ENCODE measurements at places on chromosomes 2 and 18. TPM values are rescaled to one million over a fixed set of nuclear protein-coding genes. Genes with fewer than 3 reads are reported as not detected.

The ACMSD gene
- 43.9 TPM for polyA plus RNA-seq

The TANK gene
- polyA plus RNA-seq: 71.7 TPM

The DSG1 gene
- polyA plus RNA-seq: 0.05 TPM

The TSPYL6 gene
- polyA plus RNA-seq: 0.13 TPM

The SERPINB7 gene
- polyA plus RNA-seq: 1.0 TPM

The GPC1 gene
- polyA plus RNA-seq: 28.1 TPM

The CNDP1 gene
- 1.6 TPM for polyA plus RNA-seq

The EML6 gene
- polyA plus RNA-seq: 20.4 TPM

- DNase-seq: no peak
Observed at GRCh38 chr2:174551697-174552096, 45.9 kb downstream of the WIPF1 start.

GRCh38 chr18:59823596-59824195 lies 76.1 kb upstream of the PMAIP1 start:
- DNase-seq: peak; percentile 83

DNA sequence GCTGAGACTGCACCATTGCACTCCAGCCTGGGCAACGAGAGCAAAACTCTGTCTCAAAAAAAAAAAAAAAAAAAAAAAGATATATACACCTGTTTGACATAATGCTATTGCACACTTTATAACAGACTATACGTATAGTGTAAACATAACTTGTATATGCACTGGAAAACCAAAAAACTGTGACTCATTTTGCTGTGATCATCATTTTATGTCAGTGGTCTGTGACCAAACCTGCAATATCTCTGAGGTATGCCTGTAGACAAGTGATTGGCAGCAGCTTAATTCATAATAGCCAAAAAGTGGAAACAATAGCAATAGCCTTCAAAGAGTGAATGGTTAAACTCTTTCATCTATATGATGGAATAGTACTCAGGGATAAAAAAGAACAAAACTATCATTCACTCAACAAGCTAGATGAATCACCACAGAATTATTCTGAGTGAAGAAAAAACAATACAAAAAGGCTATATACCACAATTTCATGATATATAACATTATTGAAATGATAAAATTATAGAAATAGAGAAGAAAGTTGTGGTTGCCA lies 6.1 kb downstream of the C2orf76 start:
- DNase-seq: no peak

DNA sequence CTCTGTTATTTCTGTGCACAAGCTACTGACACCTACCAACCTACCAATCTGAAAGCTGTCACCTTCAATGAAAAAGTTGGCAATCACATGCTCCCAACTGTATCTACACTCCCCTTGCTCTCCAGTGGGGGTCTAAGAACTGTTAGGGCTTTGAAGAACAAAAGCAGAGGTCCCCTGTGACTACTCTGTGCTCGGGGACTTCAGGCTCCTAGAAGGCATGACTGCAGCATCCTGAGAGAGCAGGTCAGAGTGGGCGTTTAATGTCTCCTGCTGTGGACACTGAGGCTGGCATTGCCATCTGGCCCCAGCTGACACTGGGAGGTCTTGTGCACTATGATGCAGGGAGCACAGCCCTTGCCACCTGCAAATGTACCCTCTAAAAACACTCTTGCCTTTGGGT lies 93.3 kb downstream of the ACTR2 start:
- DNase-seq: no peak

DNA sequence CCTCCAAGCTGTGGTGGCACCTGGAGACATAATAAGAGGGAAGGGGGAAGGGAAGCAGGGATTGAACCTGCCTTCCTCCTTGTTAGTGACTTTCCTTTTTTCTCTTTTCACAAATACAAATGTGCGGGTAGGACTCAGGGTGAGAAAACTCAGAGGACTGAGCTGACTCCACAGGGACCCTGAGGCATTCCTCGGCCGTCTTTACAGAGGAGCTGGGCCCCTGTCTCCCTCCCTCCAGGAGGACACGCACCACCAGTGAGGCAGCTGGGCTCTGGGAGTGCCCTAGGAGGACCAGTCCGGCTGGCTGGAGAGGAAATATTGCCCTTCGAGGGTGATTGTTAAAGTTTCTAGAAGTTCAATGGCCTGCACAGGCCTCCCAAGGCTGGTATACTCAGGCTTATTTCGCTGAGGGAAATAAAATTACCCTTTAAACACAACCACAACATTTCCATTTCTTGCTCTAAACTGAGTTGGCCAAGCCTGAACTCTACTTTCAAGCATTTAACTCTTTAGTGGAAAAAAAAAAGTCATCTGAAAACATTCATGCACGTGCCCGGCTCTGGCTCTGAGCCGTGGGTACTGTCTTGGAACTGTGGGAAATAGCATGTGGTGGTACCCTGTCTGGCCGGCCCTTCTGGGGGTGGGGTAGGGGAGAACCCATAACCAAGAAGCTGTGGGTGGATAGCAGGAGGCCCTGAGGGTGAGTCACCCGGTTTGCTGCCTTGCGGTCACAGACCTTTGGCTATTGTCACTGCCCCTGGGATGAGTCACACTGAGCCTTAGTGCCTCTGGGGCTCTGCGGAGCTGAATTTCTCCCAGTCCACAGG lies 116.0 kb downstream of the COPS8 start:
- no peak for DNase-seq

GRCh38 chr2:166957686-166958085 lies 69.4 kb downstream of the XIRP2 start:
- no peak for DNase-seq

DNA sequence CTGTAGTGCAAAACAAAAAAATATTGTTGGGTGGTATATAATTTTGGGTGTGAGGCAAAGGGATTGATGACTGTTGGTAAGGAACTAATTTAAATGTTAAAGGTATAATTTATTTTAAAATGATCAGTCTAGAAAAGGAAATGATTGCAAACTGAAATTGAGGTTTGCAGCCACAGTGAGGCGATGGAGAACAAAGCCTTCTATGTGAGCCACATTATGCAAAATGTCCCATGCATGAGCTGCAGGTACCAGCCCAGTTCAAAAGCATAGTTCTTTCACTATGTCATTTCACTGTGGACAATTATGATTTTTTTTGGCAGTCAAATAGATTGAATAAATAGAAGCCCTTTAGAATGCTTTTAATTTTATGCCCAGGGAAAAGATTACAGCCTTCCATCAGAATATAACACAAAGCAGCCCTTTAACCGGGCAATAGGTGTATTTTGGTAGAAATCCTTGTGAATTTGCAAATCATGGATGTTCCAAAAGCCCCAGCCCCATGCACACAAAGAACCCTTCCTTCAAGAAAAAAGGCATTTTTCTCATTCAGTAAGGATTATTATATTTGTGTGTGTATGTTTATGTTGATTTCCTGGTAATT lies 1.7 kb downstream of the MAP2 start:
- peak; percentile 39 for DNase-seq

GRCh38 chr18:34866310-34866709 lies 156.2 kb downstream of the DTNA start:
- DNase-seq: no peak

DNA sequence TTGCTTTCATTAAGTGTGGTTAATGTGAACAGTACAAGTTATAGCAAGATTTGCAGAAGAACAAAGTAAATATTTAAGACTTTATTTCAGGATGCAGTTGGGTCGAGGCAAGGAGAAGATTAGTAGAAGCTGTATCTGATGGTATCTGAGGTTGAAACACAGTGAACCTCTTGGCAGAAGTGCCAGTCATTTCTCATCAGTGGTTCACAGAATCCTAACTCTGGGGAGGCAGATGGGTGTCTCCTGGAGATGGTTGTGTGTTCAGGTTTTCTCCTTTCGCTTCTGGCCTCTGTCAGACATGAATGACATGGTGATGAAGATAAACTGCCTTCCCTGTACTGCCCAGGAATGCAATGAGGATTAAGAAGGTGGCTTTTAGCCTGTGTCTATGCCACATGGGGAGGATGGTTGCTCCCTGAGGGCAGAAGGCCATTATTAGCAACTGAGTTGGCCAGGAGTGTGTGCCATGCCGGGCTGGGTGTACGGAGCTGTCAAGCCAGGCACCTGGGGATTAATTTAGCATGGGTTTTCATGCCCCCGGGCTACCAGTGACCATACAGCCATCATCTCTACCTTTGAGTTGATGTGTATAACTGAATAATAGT lies 28.0 kb downstream of the MGAT5 start:
- DNase-seq: no peak

DNA sequence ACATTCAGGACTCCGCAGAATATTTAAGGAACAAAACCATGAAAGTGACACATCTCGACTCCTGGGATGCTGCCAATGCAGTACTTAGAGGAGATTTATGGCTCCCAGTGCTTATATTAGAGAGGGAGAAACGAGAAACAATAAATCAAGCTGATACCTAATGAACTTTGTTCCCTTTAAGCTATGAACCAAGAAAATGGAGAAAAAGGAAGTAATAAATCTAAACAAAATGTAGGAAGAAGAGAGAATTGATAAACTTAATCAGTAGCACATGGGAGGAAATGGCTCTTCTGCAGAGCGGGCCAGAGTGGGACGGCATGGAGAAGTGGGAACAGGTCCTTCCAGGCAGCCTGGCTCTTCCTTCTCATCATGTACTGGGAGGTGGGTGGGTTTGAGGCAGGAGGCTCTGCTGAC lies 42.7 kb downstream of the NPPC start:
- peak; percentile 82 for DNase-seq

GRCh38 chr18:76932026-76932819 lies 109.9 kb downstream of the ZNF236 start:
- DNase-seq: no peak

- DNase-seq: no peak
Observed at GRCh38 chr2:45909677-45910191, 258.3 kb downstream of the PRKCE start.

All from left kidney (tissue), 8 donors.